ENCODE measurements at places on chromosomes 5 and 9.
A peak's percentile ranks its signal among the peaks of the same experiment; 100 is the strongest.

GRCh38 chr5:147190331-147190730, 44.5 kb upstream of the STK32A start:
- no peak for DNase-seq

- peak; percentile 72 for DNase-seq
These were observed 56.9 kb upstream of the GGTA1 start for GRCh38 chr9:121556580-121556979.

DNA sequence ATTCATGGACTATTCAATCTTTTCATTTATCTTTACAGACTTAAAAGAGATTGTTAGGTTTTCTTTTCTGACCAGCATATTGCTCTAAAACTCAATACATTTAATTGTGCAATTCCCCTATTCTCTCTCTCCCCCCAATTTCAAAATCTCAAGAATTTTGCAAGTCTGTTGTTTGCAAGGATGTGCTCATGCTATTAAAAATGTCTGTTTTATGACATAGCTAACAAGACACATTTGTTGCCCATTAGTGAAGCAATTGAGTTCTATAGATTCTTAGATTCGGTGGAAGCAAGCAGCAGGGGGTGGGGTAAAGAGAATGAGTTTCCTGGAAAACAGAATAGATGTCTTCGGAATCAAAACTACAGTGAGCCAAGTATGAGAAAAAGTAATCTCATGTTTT, 8.5 kb upstream of the CSNK1A1 start:
- no peak for DNase-seq

GRCh38 chr5:37696190-37697021, 143.4 kb downstream of the GDNF start:
- DNase-seq, result no peak

DNA sequence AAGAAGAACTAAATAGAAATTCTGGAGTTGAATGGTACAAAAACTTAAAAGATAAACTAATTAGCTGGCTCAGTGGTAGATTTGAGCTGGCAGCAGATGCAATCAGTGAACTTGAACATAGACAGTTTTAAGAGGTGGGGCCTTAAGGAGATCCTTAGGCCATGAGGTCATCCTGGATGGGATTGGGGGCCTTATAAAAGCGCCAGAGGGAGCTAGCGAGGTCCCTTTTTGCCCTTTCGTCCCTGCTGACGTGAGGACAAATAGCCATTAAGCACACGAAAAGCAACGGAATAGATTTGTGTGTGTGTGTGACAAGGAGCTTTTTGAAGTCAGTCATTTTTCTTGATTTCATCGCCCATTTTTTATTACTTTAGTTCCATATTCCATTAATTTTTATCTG, 83.3 kb downstream of the ZNF354C start:
- no peak for DNase-seq

DNA sequence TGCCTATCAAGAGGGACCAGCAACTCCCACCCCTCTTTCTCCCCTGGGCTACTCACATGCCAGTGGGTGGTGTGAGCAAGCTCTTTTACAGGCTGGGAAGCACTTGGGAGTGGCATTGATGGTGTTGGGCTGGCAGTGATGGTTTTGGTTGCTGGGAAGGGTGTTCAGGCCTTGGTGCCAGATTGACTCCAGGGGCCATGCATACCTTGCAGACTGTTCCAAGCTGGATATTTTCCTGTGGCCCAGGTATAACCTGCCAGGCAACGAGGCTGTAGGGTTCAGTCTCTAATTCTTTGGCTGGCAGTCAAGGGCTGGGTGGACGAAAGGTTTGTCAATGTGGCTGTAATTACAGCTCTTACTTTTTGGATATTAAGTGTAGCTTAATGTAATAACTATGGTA, 177.3 kb downstream of the MACROH2A1 start:
- DNase-seq, result peak; percentile 66

DNA sequence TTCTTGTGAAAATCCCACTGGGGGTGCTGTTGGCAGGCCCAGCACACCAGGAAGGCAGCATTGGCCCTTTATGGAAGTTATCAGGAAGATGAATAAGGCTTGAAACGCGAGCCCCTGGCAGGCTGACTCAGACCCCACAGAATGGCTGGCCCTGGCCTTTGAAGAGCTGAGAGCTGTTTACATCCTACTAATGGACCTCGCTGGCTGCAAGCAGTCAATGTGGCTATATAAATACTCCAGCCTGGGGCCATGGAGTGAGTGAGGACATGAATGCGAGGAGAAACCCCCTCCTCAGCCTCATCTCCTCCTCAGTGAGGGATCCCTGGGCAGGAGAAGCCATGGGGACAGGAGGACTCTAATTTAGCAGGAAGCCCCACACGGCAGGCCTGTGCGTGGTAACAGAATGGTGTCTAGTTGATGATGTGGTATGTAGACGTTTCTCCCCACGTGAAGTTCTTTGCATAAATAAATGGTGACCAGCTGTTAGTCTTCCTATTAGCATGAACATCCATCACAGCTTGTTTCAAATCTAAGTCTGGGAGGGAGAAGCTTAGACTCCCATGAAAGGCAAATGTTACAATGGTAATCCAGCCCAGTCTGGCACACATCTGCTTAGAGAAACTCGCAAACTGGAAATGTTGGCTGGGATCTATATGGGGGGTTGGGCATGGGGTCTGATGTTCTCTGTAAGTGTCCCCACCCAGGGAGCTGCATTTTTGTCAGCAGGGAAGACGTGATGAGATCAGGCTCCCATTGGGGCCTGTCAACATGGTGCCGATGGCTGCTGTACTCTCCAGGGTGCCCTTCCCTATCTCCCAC, 175.1 kb upstream of the PITX1 start:
- peak; percentile 80 for DNase-seq

DNA sequence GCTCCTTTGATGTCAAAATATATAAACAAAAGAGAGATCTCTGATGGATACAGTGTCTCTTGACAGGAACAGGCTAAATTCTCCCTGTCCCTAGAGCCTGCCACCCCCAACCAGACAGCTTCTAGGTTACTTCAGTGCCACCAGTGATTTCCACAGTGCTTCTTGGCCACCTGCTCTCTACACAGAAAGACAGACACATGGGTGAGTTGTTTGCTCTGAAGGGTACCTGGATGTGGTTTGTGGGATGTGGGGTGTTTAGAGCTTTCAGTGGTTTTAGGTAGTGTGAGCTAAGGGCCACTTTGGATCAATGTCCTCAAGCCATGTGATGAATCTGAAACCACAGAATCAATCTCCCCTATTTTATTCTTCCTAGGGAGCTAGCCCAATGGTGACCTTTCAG, 125.4 kb downstream of the ANKRD18B start:
- DNase-seq, result no peak

DNA sequence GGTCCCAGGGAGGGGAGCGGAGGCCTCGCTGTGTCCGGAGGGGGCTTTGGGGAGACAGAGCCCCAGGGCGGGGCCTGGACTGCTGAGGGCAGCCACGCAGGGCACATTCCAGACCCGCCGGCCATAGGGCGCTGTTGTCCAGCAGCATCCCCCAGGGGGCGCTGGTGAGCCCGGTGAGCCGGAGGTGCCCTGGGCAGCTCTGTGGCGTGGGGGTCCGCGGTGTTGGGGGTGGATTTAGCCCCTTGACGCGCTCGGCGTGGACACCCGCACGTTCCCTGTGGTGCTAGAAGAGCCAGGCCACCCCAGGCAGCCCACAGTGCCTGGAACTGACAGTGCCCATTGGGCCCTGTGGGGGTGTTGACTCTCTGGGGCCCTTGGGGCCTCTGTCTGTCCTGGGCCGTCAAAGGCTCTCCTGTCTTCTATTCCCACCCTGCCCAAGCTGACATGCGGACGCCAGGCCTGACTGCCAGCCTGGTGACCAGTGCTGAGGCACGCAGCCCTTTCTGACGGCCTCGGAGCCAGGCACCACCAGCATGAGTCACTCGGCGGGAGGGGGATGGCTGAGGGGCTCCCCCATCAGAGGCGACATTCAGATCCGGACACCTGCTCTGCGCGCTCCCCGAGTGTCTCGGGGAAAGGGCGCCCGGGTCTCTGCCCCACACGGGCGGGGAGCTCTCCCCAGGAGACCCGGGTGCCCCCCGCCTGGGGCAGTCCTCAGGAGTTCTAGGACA, 23.9 kb downstream of the TPPP start:
- DNase-seq, result no peak

- no peak for DNase-seq
These were observed 55.1 kb upstream of the TLR4 start for GRCh38 chr9:117649126-117649525.

GRCh38 chr9:134969156-134970045, 51.7 kb upstream of the FCN1 start:
- no peak for DNase-seq

- DNase-seq, result no peak
These were observed 67.7 kb downstream of the ABCA1 start for GRCh38 chr9:104860263-104860662.

- no peak for DNase-seq
These were observed 204.4 kb upstream of the TRIM32 start for GRCh38 chr9:116482740-116483139.

- no peak for DNase-seq
These were observed 70.8 kb upstream of the VCAN start for GRCh38 chr5:83400701-83401100.

DNA sequence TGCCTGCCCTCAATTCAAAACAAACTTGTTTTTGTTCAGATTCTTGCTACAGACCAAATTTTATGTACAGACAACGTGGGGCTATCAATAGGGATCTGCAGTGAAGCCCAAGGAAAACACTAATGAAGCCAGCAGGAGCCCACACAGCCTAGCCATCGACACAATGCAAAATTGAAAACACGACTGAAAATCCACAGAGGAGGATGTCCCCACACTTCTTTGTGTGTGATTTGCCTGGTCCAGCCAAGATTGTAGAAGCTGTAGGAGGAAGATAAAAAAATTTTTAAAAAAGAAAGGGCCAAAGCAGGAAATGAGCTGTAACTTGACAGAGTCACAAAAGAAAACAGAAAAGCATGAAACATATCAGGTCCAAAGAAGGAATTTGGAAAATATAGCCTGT, 34.8 kb downstream of the HTR4 start:
- DNase-seq, result no peak

Data from lower leg skin (tissue), 4 donors.